Esophagus muscularis mucosa (tissue), 4 donors: ENCODE measurements at places on chromosomes 3 and 15.

GRCh38 chr3:181613813-181614212, 97.9 kb upstream of the SOX2 start:
- DNase-seq = no peak

- DNase-seq = no peak
Measured at GRCh38 chr15:59828263-59828662, 139.1 kb upstream of the BNIP2 start.

DNA sequence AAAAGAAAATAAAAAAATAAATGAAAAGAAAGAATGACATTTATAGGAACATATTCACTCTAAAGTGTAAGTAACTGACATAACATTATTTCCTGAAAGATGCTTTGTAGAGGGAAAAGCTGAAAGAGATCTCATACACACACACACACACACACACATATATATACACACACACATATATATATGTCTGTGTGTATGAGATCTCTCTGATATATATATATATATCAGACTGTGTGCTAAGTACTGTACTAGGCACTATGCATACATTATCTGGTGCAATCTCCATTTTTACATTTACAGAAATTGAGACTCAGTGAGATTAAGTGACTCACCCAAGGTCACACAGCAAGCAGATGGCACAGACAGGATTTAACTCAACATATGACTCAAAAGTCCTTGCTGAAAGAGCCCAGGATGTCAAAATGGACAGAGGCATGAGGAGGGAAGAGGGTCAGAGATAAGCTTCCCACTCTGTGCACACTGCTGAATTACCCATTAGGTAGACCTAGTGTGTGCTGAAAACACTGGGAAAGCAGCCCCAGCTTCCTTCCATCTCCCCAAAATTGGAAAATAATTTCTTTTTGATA, 15.0 kb downstream of the BHLHE40 start:
- no peak for DNase-seq

GRCh38 chr3:53941184-53941583, 49.5 kb upstream of the SELENOK start:
- no peak for DNase-seq

DNA sequence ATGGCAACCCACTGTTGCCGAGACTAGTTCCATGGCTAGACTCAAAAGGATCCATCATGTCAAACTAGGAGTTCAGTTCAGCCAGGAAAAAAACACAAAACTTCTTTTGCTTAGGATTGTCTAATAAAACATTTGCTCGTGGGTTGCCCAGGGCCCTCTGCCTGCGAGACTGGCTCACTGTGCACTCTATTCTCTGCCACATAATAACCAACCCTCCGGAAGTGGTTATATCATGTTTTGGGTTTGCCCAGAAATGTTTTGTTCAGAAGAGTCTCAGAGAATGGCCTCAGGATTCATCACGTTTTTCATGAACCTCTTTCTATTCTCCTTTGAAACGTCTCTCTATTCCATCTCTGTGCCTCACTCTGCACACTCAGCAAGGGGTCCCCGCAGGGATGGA, 216.1 kb downstream of the SV2B start:
- no peak for DNase-seq

DNA sequence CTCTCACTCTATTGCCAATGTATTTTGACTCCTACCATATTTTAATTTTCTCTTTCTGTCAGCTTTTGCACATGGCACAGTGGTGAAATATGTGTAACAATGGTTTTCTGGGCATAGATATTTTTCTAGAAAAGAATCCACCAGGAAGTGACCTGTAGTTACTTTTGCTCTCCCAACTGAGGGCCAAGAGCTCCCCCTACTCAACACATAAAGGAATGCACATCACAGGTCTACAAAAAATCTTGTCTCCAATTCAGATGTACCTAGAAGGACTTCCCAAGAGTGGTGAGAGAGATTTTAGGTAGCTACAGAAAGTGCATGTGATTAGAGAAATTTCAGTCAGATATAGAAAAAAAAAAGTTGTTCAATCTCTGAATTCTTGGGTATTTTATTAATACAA, 15.6 kb downstream of the CPA3 start:
- DNase-seq = no peak

DNA sequence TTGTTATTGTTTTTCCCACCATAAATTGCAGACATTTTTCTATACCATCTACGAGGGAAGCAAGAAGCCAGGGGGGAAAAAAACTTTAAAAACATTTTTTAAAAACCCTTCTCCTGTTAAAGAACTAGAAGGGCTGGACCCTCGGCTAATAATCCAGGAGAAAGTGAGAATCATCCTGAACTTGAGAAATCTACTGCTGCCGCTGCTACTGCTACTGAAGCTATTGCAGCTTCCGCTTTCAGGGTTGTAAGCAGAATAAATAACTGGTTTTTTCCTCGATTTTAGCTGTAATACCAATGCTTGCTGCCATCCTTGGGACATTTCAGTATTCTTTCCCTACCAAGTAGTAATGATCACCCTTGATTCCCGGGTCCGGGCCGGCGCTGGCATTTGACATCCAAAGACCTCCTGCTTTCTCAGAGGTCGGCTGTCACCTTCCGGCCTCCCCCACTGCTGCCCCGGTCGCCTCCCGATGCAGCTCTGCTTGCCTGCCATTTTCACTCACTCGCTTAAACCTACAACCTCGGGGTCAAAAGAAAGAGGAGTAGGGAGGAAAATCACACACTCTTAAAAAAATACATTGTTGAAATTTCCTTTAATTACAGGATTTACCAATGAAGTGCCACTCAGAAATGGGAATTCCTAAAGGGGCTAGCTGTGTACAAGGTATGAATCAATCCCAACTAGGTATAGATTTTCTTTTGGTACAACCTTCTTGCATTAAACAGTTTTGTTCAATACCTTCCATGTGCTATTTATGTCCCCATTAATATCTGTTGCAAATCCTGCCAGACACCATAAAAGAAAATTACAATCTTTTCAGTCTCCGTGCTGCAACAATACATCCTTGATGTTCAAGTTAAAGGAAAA, 674 bp upstream of the MECOM start:
- DNase-seq = no peak

DNA sequence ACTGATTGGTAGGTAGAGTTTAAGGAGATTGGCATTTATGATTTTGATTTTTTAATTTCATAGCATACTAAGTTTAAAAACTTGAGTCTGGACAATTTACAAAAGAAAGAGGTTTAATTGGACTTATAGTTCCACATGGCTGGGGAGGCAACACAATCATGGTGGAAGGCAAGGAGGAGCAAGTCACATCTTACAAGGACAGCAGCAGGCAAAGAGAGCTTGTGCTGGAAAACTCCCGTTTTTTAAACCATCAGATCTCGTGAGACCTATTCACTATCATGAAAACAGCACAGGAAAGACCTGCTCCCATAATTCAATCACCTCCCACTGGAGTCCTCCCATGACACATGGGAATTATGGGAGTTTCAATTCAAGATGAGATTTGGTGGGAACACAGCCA, 630.9 kb upstream of the NR2F2 start:
- DNase-seq = no peak

GRCh38 chr3:166706094-166706493, 674.0 kb downstream of the ZBBX start:
- no peak for DNase-seq

DNA sequence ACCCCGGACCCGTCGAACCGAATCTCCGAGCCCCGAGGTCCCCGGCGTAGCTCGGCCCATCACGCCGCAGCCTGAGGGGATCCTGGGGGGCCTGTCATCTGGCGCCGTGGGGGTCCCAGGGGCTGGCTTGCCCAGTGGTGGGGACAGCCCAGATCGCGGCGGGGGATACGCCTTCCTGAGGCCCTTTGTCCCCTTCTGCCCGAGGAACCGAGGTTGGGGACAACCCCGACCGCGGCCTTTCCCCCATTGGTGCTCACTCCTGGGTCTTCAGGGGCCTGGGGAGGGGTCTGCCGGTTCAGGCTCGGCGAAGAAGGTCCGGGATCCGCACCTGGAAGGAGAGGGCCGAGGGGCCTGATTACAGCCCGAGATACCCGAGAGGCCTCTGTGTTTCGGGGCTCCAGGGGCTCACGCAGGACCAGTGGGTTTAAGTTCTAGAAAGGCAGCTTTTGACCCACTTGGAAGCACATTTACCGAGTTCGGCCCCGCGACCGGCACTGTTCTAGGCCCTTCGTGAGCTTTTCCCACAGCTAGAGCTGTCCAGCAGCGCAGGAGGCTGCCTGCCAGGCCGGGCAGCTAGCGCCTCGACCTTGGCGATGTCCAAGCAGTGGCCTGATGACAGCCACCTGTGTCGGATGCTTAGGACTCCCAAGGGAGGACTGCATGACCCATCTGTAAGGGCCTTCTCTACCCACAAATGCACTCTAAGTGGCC, 504 bp downstream of the ABHD2 start:
- DNase-seq = no peak

DNA sequence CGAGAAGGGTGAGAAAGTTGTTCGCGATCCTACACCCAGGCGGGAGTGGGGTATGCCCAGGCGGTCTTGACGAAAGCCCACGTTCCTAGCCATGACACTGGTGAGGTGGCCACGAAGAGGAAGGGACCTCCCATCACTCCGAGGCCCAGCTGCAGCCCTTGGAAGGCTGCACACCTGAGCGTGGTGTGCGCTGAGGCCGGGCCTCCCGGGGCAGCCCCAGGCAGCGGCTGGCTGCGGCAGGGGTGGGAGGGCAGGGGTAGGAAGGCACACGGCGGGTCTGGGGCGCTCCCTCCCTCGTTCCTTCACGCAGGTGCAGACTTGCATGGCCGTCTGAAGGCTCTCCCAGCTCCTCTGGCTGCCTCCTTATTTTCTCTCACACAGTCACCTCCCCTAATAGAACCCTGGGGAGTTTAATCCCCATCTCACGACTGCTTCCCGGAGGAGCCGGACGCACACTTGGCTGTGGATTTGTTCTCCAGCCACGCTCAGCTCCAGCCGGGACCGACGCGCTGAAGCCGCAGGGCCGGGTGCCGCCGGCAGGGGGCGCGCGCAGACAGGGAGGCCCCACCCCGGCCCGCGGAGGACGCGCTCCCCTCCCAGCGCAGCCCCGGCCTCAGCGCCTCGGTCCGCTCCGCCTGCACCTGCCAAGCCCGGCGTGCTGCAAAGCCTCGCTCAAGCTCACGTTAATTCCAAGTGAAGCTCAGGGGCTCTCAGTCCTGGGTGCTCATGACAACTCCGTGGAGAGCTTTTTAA, 37.8 kb upstream of the MUC4 start:
- DNase-seq = no peak

GRCh38 chr3:158671821-158672214, 630 bp downstream of the LXN start:
- no peak for DNase-seq

GRCh38 chr15:58805095-58805494, 34.0 kb downstream of the MINDY2 start:
- no peak for DNase-seq

DNA sequence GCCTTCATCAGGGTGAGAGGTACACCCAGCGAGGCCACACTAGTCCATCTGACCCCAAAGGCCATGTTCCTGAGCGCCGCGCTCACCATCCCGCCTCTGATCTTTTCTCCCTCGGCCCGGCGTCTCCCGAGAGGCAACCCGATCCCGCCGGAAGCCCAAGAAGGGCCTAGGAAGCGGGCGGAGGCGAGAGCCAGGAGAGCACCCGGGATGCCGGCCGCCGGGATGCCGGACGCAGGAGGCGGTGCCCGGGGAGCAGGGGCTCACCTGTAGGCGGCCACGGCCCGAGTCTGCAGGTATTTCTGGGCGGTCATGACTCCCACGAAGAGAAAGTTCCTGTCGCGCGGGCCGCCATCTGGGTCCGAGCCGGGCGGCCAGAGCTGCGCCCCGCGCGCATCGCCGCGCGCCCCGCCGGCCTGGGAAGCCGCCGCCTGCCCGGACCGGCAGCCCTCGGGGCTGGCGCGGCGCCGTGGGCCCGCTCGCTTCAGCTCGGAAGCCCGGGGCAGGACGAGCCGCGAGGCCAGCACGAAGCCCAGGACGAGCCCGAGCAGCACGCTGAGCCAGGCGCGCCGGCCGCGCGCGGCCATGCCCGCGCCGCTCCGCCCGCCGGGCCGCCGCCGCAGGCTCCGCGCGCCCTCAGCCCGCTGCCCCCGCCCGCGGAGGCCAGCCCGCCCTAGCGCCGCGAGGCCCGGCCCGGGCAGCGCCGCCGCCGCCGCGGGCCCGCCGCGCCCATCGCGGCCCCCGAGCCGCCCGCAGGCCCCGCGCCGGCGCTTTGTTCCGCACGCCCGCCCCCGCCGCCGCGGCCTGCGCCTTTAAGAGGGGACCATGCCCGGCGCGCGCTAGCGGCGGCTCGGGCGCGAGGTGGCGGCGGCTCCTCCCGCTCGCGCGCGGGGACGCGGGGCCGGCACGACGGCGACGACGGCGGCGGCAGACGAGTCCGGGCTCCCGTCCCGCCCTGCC, 697 bp downstream of the CHSY1 start:
- DNase-seq = no peak

DNA sequence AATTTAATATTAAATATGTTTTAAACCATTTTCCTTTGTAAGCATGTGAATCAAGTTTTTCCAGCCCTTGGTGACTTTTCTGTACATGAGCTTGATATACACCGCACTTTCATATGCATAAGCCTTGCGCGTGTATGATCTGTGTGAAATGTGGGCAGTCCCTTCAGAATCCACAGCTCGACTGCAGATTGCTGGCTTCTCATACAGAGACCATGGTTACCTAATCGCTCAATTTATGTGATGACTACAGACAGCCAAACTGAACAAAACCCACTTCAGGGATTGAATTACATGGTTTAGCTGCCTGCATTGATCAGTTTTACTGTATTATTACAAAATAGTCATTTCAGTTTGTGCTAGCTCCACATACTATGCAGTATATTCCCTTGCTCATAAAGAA, 212.3 kb upstream of the NECTIN3 start:
- no peak for DNase-seq

DNA sequence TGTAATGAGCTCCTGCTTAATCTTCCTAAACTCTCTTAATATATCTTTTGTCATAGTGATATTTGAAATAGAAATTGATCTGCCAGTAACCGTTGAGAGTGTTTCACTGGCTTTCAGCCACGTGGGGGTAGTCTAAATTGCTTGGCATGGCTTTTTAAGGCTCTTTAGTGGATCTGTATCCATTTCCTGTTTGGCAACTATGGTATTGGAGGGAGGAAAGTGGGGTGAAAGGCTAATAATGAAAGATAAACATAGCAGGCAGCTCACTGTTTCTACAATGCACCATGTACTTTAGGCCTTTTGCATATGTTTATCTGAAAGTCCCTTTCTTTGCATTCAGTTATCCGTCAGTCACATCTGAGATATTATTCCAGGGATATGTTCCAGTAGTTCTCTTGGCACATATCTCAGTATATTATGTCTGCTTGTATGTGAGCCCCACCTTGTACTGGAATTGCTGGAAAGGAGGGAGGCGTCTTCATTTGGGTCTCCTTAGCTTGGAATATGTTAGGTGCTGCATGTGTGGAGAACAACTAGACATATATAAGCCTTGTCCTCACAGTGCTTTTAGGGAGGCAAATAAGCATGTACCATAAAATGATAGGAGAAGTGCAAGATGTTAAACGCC, 10.8 kb downstream of the TOPAZ1 start:
- DNase-seq = no peak

- no peak for DNase-seq
Measured at GRCh38 chr3:107044677-107045076, 332.6 kb upstream of the CCDC54 start.

DNA sequence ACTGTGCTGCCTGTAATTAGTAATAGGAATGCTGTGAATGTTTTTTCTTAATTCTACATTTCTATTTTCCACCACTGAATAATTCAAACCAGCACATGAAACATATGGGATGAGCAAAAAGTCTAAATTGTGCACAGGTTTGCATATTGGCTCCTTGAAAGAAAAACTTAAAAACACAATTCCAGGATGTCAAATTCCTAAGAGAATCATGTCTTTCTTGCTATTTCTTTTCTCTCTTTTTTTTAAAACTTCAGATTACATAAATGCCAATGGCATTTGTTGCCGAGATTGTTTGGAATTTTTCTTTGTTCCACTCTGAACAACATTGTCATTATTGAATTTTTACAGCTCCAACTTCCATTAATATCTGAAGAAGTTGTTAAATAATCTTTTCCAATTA, 60.8 kb downstream of the VGLL3 start:
- DNase-seq = no peak
